ENCODE measurements at places on chromosomes 13 and 19. TPM values are rescaled to one million over a fixed set of nuclear protein-coding genes. Genes with fewer than 3 reads are reported as not detected.

The RGCC gene
- total RNA-seq, result 6.1 TPM

- no peaks in the 10 kb centered on the region for H3K36me3 ChIP-seq
- H3K27ac ChIP-seq, result no peak overlapping the region
- no peak overlapping the region for H3K4me3 ChIP-seq
- DNase-seq, result no peak
Measured at GRCh38 chr13:105990256-105990958, 545.1 kb downstream of the EFNB2 start.

DNA sequence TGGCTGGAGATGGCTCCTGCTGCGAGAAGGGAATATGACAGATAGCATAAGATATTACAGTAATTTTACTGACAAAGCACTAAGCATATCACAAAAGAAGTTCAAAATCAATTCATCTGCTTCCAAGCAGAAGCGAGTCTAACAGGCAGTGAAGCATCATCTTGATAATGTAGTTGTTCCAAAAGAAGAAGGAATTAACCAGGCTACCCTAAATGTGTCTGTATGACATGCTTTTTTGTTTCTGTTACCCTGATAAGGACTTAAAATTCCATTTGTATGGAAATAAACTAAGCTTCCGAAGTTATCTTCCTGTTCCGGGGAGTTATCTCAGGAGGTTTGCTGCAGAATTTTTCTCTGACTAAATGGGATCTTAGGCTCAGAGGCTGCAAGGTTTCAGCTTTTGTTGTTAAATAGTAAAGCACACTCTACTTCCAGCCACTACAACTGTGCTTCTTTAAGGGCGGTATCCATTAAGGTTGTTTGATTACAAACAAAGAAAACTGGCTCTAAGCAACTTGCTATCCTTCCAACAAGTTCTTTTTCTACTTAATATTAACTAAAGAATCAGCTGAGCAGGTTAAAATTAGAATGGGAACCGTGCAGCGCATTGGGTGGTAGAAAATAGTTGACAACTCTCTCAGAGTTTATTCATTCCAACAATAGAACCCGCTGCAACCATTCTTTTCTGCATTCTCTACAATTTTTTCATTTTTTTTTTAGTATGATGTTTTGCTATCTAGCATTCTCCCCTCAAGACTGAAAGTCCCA, 607.3 kb downstream of the UQCRFS1 start:
- peak; percentile 72 for DNase-seq
- H3K4me3 ChIP-seq, result peak overlapping the region; percentile 86
- H3K27me3 ChIP-seq, result no peaks in the 10 kb centered on the region
- peaks cover 40% of the 10 kb centered on the region for H3K36me3 ChIP-seq
- H3K4me1 ChIP-seq, result peaks cover 51% of the 10 kb centered on the region

GRCh38 chr13:73251626-73252265, 192.9 kb downstream of the KLF5 start:
- H3K4me1 ChIP-seq, result no peaks in the 10 kb centered on the region
- H3K4me3 ChIP-seq, result no peak overlapping the region
- H3K27me3 ChIP-seq, result no peaks in the 10 kb centered on the region
- no peaks in the 10 kb centered on the region for H3K36me3 ChIP-seq

DNA sequence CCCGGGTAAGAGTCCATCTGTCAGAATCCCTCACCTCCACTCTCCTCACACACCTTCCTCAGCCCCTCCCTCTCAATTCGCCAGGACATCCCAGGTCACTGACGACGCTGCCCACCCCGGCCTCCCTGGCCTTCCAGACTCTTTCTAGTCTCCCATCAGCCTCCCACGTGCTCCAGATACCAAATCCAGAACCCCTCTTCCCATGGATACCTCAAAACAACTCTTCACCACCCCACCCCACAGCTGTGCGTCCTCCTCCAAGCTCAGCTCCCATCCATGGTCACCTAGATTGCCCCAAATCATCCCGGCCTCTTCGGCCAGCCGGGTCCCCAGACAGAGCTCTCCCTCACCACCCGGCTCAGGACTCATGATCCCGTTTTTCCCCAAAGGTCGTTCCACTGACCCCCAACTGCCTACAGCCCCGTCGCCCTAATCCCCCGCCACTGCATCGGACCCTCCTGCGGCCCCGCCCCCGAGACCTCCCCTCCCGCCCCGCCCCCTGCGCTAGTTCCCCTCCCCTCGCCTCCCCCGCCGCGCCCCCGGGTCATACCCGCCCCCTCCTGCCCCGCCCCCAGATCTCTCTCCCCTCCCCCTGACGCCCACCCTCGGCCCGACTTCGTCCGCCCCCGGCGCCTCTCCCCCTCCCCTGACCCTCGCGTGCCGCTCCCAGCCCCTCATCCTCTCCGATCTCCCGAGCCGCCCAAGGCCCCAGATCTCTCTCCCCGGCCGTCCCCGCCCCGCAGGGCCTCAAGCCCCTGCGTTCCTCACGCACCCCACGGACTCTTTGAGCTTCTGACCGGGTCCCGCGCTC, 546 bp downstream of the UBXN6 start:
- no peaks in the 10 kb centered on the region for H3K27me3 ChIP-seq
- H3K4me3 ChIP-seq, result peak overlapping the region; percentile 67
- H3K36me3 ChIP-seq, result peaks cover 28% of the 10 kb centered on the region
- peak overlapping the region; percentile 76 for H3K27ac ChIP-seq
- H3K4me1 ChIP-seq, result peaks cover 21% of the 10 kb centered on the region
- DNase-seq, result peak; percentile 71

DNA sequence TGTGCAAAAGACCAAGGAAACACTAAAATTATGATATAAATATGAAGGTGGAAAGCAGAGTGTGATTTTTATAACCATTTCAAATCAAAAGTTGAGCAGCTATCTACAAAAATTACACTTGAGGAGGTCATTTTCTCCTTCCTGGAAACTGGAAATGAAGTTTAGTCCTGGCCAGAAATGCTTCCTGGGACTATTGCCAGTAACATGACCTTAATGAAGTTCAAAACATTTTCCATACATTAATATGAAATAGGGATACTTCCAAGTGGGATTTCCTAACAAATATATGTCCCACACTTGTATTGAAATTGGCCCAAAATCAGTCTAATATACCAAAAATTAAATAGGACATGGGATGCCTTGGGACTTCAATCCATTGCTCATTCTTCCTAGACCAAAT, 1556.8 kb upstream of the MIR17HG start:
- H3K4me1 ChIP-seq, result no peaks in the 10 kb centered on the region
- DNase-seq, result peak; percentile 7
- no peaks in the 10 kb centered on the region for H3K27me3 ChIP-seq
- H3K36me3 ChIP-seq, result no peaks in the 10 kb centered on the region
- H3K4me3 ChIP-seq, result no peak overlapping the region

- H3K4me1 ChIP-seq, result no peaks in the 10 kb centered on the region
- no peak overlapping the region for H3K27ac ChIP-seq
- H3K27me3 ChIP-seq, result no peaks in the 10 kb centered on the region
- no peak for DNase-seq
- H3K4me3 ChIP-seq, result no peak overlapping the region
Measured at GRCh38 chr13:38647312-38647711, 39.6 kb upstream of the FREM2 start.

DNA sequence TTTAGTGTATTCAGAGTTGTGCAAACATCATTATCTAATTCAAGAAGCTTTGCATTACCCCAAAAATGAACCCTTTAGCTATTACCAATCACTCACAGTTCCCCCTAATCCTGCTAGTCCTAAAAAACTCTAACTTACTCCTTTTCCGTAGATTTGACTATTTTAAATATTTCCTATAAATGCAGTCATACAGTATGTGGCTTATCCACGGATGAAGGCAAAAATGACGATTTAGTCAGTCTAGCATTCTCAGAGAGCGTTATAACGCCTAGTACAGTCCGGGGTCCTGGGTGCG, 587 bp upstream of the ZNF383 start:
- H3K4me1 ChIP-seq, result no peaks in the 10 kb centered on the region
- peaks cover 9% of the 10 kb centered on the region for H3K36me3 ChIP-seq
- no peak for DNase-seq
- H3K4me3 ChIP-seq, result peak overlapping the region; percentile 61

DNA sequence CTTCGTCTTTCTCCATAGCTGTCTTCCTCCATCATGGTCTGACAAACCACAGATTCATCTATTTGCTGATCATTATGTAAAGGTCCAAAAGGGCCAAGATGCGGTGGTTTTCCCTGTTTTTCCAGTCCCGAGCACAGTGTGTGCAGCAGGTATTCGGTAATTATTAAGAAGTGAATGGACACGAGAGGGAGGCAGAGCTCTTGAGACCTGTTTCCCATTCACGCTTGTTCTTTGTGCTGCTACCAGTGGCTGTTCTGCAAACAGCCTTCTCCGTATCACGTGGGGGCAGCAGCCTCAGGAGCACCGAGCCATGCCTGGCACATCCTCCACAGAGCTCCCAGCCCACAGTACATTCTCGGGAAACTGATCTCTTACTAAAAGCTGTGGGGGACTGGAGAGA, 50.3 kb downstream of the CCDC70 start:
- H3K27ac ChIP-seq, result no peak overlapping the region
- H3K4me3 ChIP-seq, result no peak overlapping the region
- H3K4me1 ChIP-seq, result no peaks in the 10 kb centered on the region
- DNase-seq, result no peak
- H3K36me3 ChIP-seq, result no peaks in the 10 kb centered on the region
- no peaks in the 10 kb centered on the region for H3K27me3 ChIP-seq

DNA sequence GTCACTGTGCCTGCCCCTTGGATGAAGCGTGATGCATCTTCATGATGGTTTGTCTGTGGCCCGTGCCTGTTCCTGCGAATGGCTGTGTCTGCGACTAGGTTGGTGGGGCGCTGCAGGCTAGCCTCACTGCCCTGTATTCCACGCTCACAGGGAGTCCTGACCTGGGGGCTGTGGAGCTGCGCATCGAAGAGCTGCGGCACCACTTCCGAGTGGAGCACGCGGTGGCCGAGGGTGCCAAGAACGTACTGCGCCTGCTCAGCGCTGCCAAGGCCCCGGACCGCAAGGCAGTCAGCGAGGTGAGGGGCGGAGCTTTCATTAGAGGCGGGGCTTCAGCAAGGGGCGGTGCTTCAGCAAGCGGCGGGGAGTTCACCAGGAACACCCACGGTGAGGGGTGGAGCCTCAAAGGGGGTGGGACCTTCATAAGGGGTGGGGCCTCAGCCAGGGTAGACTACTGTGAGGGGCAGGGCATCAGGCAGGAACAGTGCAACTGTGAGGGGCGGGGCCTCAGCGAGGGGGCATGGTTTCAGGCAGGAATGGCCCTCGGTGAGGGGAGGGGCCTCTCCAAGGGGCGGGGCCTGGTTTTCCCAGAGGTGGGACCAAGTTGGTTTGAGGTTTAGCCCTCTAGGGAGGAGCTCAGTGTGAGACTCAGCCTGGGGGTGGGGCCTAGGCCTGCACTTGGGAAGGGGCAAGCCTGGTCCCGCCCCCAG, 17.2 kb downstream of the PKN1 start:
- H3K4me1 ChIP-seq, result peaks cover 6% of the 10 kb centered on the region
- H3K36me3 ChIP-seq, result peaks cover 70% of the 10 kb centered on the region
- peak overlapping the region; percentile 68 for H3K27ac ChIP-seq
- no peaks in the 10 kb centered on the region for H3K27me3 ChIP-seq

- no peaks in the 10 kb centered on the region for H3K27me3 ChIP-seq
- DNase-seq, result no peak
- H3K36me3 ChIP-seq, result no peaks in the 10 kb centered on the region
- H3K27ac ChIP-seq, result no peak overlapping the region
- H3K4me3 ChIP-seq, result no peak overlapping the region
- H3K4me1 ChIP-seq, result no peaks in the 10 kb centered on the region
Measured at GRCh38 chr13:101486708-101487437, 34.4 kb downstream of the ITGBL1 start.

DNA sequence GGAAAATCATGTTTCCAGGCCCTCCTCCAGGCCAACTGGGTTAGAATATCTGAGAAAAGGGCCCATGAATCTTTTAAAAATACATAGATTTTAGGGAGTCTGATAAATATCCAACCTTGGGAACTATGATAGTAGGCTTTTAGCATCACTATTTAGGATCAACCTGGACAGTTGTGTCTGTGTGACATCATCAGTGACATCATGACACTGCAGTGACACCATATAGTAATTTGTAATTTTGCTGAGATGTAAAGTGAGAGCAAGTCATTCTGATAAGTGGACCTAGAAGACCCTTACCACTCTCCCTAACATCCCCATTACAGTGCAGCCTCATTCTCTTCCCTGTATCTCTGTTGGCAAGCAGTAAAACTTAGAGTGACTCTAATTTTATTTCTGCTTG, 14.1 kb downstream of the GPALPP1 start:
- H3K4me1 ChIP-seq, result no peaks in the 10 kb centered on the region
- peaks cover 17% of the 10 kb centered on the region for H3K36me3 ChIP-seq
- no peak overlapping the region for H3K4me3 ChIP-seq
- H3K27me3 ChIP-seq, result no peaks in the 10 kb centered on the region
- no peak overlapping the region for H3K27ac ChIP-seq

GRCh38 chr19:5122121-5122400, 153.1 kb downstream of the KDM4B start:
- no peak overlapping the region for H3K4me3 ChIP-seq
- DNase-seq, result no peak
- H3K36me3 ChIP-seq, result peaks cover 12% of the 10 kb centered on the region
- H3K27me3 ChIP-seq, result no peaks in the 10 kb centered on the region

DNA sequence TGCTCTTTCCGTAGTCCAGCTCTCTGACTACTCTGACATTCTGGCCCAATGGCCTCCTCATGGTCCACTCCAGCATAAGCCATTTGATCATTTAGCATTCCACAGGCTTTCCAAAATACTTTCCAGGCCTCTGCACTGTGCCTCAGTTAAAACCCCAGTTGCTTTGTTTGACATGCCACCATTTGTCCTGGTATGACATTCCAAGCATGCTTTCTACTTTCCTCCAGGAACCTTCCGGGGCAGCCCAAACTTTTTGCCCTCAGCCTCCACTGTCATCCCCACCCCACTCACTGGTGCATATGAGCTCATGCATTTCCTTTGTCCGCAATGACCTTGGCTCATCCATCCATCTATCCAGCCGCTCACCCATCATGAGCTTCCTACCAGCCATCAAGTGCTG, 41.8 kb upstream of the WASF3 start:
- no peaks in the 10 kb centered on the region for H3K36me3 ChIP-seq
- no peaks in the 10 kb centered on the region for H3K4me1 ChIP-seq
- H3K27ac ChIP-seq, result no peak overlapping the region
- no peaks in the 10 kb centered on the region for H3K27me3 ChIP-seq
- no peak for DNase-seq

DNA sequence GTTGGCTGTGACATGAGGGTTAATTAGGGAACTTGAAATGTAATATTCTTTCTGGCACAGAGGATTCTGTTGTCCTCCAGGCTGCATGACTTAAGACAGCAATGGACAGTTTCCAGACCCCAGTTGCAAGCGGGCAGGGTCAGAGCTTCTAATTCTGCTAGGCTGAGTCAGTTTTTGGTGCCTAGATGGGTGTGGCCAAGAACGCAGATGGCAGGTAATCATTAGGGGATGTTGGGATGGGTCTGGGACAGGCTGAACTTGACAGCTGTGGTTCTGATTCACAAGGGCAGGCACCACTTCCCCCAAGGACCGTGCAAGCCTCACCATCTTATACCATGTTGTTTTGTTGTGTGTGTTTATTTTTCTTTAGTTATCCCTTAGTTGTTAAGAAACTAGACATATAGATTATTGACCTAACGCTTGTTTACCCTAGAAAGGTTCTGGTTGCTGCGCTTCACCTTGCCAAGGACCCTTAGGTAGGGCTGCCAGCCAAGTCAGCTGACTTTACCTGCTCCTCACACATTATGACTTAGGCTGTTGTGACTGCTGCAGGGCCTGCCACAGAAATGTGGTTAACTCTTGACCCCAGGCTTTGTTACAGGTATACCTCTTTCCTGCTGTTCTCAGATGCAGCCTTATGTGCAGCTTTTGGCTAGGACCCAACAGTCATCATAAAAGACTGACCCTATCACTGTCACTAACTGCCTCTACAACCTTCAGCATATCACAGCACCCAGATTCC, 117.7 kb upstream of the KLF12 start:
- H3K27me3 ChIP-seq, result no peaks in the 10 kb centered on the region
- no peak for DNase-seq
- H3K4me1 ChIP-seq, result no peaks in the 10 kb centered on the region
- H3K4me3 ChIP-seq, result no peak overlapping the region
- no peak overlapping the region for H3K27ac ChIP-seq
- H3K36me3 ChIP-seq, result no peaks in the 10 kb centered on the region

All from K562 (cell line).